ENCODE measurements at places on chromosomes 7 and 10. TPM values are rescaled to one million over a fixed set of nuclear protein-coding genes. Genes with fewer than 3 reads are reported as not detected.

- no peaks in the 10 kb centered on the region for H3K27me3 ChIP-seq
- H3K27ac ChIP-seq: no peak overlapping the region
- H3K4me1 ChIP-seq: no peaks in the 10 kb centered on the region
- H3K36me3 ChIP-seq: no peaks in the 10 kb centered on the region
These were observed 722 bp downstream of the AGR2 start for GRCh38 chr7:16803881-16804673.

DNA sequence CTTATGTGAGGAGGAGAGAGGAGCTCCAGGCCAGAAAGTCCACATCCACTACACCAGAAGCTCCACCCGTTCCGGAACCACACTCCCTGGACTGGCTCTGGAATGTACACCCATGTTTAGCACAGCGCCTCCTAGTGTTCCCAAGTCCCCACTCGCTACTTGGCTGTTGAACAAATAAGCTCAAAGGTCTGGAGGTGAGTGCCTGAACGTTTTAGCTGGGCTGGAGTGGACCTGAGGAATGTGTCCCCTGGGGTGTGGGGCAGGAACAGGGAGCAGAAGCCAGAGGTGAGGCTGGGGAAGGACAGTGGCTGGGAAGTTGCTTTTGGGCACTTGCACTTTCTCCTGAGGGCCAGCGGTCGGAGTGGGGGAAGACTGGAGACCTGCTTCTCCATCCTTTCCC lies 164.1 kb upstream of the CDCA7L start:
- H3K27me3 ChIP-seq: no peaks in the 10 kb centered on the region
- no peak overlapping the region for H3K27ac ChIP-seq
- no peak overlapping the region for H3K4me3 ChIP-seq

DNA sequence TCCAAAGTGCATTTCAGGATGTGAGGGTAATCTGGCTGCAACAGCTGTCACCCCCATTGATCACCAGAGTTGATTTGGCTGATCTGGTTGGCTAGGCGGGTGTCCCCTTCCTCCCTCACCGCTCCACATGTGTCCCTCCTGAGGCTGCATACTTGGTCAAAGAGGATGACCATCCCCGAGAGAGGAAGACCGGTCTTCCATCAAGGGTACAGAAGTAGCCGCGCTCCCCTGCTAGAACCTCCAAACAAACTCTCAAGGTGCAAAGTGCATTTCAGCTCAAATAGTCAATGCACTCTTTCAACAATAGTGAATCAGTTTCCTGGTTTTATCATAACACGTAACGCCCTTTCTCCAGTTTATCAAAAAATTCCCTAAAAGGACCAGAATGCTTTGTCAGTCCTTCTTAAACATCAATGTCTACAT lies 44.6 kb downstream of the CARD11 start:
- H3K27ac ChIP-seq: no peak overlapping the region
- H3K36me3 ChIP-seq: peaks cover 71% of the 10 kb centered on the region
- no peak for DNase-seq
- H3K4me1 ChIP-seq: no peaks in the 10 kb centered on the region

DNA sequence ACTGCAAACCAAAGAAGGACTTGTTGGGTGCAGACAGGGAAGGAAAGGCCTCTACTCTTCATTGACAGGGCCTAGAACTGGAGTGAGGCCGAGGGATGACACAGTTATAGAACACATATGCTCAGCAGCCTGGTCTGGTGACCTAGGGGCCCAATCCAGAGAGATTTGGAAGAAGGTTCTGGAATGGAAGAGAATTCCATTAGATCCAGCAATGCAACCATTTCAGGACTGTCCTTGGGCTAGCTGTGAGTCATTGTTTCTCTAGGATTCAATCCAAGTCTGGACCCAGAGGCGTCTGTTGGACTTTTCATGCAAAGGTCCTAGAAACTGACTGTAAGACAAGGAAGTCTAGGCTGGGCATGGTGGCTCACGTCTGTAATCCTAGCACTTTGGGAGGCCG lies 59.2 kb downstream of the WIPF3 start:
- H3K4me3 ChIP-seq: no peak overlapping the region
- no peaks in the 10 kb centered on the region for H3K4me1 ChIP-seq
- H3K36me3 ChIP-seq: no peaks in the 10 kb centered on the region
- DNase-seq: no peak

- H3K4me1 ChIP-seq: peaks cover 2% of the 10 kb centered on the region
- H3K27ac ChIP-seq: no peak overlapping the region
- no peaks in the 10 kb centered on the region for H3K27me3 ChIP-seq
- no peaks in the 10 kb centered on the region for H3K36me3 ChIP-seq
- DNase-seq: no peak
These were observed 7.5 kb downstream of the PRKAG2 start for GRCh38 chr7:151869455-151869854.

DNA sequence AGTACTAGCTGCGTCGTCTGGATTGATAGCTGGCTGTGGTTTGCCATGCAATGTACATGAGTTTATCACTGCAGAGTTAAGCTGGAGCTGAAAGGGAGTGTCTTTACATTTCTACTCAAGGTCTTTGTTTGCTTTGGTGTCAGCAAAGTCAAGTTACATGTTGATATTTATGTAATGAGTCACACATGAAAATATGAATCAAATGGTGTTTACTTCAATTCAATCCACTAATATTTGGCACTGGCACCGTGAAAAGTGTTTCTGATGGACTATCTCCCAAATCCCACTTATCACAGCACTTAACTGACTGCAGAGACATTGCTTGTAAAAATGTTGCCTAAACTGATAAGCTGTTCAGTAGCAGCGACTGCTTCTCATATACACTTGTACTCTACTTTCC lies 395.9 kb downstream of the TFEC start:
- no peak for DNase-seq
- no peak overlapping the region for H3K27ac ChIP-seq
- no peak overlapping the region for H3K4me3 ChIP-seq
- H3K36me3 ChIP-seq: no peaks in the 10 kb centered on the region
- H3K27me3 ChIP-seq: no peaks in the 10 kb centered on the region

LDB1 gene
- 114 TPM for total RNA-seq

SPAM1 gene
- total RNA-seq: not detected

SDHAF3 gene
- total RNA-seq: 18.5 TPM

All from B cell (primary cell).